ENCODE measurements at places on chromosomes 4 and X.
A peak's percentile ranks its signal among the peaks of the same experiment; 100 is the strongest.

DNA sequence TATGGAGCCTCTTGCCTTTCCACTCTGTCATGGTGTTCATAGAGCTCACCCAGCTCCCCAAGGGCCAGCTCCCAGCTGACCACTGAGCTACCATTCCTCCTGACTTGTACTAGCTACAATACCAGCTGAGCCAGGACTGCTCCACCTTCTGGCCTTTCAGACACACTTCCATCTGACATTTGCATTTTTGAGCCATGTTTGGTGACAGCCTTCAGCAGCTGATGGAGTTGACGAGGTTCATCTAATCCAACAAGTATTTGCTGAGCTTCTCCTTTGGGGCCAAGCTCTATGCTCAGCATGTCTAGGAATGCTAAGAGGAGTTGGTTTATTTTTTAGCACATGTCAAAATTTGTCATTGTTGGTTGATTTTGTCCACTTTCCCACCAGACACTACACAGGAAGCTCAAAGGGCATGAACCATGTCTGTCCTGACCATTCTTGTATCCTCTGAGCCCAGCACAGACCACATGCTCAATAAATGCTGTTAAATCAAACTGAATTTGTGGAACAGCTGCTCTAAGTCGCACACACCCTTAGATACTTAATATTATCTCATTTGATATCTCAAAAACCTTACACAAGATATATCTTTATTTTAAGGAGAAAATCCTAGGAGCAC lies 142.6 kb upstream of the PPARGC1A start:
- DNase-seq, result peak; percentile 35

- DNase-seq, result peak; percentile 86
Measured at GRCh38 chr4:87978681-87979080, 3.2 kb downstream of the SPP1 start.

- DNase-seq, result no peak
Measured at GRCh38 chr4:14167876-14168510, 540.5 kb upstream of the BOD1L1 start.

GRCh38 chr4:156197216-156197615 lies 243.6 kb upstream of the CTSO start:
- DNase-seq, result no peak

- no peak for DNase-seq
Measured at GRCh38 chr4:56512166-56512565, 6.6 kb downstream of the ARL9 start.

GRCh38 chrX:65300104-65300809 lies 234.3 kb downstream of the LAS1L start:
- DNase-seq, result no peak

GRCh38 chr4:20194123-20195013 lies 57.3 kb upstream of the SLIT2 start:
- no peak for DNase-seq

GRCh38 chrX:132292793-132293192 lies 73.5 kb upstream of the RAP2C start:
- DNase-seq, result peak; percentile 38

DNA sequence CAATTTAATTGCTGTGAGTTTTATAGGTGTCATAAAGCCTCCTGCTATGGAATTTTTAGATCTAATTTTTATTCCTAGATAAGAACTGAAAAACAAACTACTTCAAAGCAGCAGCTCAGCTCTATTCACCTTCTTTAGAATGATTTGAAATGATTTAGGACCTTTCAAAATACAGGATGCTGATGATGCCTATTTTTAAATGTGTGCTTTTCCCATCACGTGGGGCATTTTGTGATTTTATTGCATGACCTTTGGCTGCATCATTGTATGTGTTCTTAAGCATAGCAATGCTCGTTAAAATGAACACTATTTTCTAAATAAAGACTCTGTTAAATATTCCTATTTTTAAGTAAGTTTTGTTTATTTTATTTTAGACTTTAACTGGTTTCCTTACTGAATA lies 537.3 kb downstream of the STPG2 start:
- no peak for DNase-seq

DNA sequence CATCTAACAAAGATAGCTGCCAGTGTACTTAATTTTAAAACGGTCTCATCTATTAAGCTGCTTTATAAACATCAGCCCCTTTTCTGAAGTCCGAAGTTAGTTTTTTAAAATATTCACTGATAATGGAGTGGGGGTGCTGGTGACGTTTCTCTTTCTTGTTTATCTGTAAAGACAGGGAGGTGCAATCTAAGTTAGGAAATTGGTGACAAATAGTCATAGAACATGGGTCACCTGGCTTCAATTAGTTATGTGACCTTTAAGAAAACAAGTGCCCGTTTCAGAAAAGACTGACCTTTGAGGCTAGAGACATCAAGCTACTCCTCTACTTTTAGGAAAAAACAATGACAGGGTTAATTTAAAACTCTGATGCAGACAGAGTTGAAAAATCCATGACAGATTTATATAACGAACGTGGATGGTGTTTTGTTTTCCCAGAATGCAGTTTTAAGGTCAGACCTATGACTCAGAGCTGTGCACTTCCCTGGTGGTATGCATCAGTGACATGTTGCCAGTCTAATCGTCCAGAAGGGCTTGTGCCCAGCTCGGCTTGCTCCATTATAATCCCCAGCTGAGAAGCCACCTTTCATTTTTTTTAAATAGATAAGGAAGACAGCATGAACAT lies 38.2 kb downstream of the FHL1 start:
- peak; percentile 8 for DNase-seq

DNA sequence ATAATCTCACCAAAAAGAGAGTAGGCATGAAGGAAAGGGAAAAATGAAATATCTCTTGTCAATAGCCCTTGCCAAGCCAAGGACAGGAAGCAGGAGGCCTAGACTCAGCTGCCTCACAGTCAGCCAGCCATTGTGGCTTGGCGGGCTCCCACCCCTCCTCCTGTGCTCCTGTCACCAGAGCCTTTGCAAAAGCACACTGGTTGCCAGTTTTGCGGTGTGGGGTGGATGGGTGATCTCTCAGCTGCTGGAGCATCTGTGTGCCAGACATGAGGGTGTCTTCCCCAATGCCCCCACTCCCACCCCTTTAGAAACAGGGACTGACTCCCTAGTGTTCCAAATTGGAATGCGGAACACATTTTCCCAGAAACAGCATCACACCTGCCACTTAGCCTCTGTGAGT lies 26.1 kb downstream of the ARHGEF6 start:
- no peak for DNase-seq

GRCh38 chrX:68045008-68045577 lies 388.2 kb downstream of the OPHN1 start:
- no peak for DNase-seq

- no peak for DNase-seq
Measured at GRCh38 chrX:66751136-66751782, 112.4 kb upstream of the EDA2R start.

- DNase-seq, result no peak
Measured at GRCh38 chr4:164648849-164649212, 105.1 kb upstream of the SMIM31 start.

GRCh38 chr4:138188406-138189084 lies 53.6 kb downstream of the SLC7A11 start:
- peak; percentile 46 for DNase-seq

GRCh38 chr4:173543266-173543665 lies 13.2 kb upstream of the HAND2 start:
- DNase-seq, result no peak

- DNase-seq, result peak; percentile 72
Measured at GRCh38 chrX:154979629-154980028, 42.9 kb downstream of the F8 start.

GRCh38 chrX:58025979-58026378 lies 115.7 kb upstream of the ZXDA start:
- DNase-seq, result peak; percentile 31

- no peak for DNase-seq
Measured at GRCh38 chr4:177080388-177080787, 229.3 kb upstream of the NEIL3 start.

- no peak for DNase-seq
Measured at GRCh38 chr4:7787067-7787466, 152.6 kb downstream of the AFAP1 start.

DNA sequence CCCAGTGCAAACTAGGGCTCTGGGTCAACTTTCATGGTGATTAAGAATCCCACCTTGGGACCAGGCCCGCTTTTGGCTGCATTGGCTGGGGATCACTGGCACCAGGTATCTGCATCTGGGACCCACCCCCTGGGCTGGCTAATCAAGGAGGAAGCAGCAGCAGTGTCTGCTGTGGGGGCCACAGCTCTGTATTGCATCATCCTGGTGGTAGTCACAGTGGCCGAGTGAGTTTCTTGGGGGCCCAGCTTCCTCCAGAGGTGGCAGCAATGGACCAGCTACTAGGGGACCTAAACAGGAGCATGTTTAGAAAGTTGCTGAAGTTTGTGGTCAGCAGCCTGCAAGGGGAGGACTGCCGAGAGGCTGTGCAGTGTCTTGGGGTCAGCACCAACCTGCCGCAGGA lies 15.7 kb downstream of the LNX1 start:
- no peak for DNase-seq

- no peak for DNase-seq
Measured at GRCh38 chr4:78542373-78542772, 9.2 kb upstream of the ANXA3 start.

- DNase-seq, result no peak
Measured at GRCh38 chrX:46325312-46325877, 219.8 kb downstream of the ZNF674 start.

DNA sequence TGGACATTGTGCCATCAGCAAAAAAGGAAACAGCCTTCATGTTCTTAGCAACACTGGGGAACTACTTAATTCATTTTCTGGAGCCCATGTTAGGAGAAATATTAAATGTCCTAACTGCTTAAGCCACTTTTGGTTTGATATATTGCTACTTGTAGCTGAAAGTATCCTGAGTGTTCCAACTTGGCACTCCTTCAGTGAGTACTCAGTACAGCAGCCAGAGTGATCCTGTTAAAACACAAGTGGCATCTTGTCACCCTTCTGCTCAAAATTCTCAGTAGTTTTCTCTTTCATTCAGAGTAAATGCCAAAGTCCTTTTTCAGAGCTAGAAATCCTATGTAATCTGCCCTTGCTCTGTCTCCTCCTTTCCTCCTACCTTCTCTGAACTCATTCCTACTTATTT lies 522.0 kb downstream of the GRID2 start:
- no peak for DNase-seq

DNA sequence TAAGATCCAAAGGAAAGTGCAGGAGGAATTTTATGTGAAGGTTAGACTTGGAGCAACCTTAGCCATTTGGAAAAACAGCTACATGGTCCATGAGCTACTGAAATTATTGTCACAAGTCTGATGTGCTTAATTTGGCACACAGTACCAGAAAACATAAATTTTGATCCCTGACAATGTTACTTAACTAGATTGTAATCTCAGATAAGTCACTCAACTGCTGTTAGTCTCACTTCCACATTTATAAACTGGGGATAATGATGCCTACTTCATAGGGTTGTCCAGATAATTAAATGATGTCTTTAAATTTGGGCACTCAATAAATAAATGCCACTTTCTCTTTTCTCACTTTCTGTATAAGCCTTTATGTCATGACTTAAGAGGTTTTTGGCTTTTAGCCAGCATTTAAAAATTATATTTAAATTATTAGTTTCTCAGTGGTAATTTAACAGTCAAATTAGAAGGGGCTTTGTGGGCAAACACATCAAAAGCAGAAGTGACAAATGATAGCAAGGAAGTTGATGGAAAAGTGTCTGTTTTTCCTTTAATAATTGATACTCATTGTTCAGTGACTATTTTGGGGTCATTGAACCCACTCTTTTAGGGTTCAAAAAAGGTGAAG lies 58.3 kb downstream of the PAQR3 start:
- DNase-seq, result peak; percentile 15

DNA sequence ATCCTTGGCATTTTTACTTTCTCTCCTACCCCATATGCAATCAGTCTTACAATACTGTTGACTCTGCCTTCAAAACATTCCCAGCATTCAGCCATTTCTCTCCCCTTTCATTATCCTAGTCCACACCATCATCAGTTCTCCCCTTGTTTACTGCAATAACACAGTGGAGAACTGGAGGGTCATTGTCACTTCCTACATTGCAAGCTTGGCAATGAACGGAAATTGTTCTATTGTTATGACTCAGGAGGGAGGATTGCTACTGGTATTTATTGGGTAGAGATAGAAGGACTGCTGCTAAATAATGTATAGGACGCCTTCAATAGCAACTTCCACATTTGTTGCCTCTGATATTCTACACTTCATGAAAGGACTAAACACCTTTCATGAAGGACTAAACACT lies 231.8 kb downstream of the BANK1 start:
- DNase-seq, result no peak

DNA sequence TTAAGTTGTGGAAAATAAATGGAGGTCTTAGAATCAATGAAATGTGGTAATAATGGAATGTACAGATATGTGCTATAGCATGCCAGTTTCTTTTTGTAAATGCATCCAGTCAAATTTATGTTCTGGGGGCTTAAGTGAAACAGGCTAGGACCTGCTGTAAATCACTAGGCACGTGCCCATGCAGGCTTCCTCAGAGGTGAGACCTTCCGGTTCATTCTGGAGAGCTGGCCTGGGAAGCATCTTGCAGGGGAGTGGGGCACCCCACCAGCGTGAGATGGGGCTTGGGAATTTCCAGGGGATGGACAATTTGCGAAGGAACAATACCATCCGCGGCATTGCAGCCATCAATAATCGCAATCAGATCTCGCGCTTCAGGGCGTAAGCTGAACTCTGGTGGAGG lies 80.1 kb downstream of the SORCS2 start:
- no peak for DNase-seq

- DNase-seq, result no peak
Measured at GRCh38 chr4:152927737-152928136, 8.4 kb upstream of the FHDC1 start.

GRCh38 chrX:44343412-44344141 lies at the start of gene EFHC2:
Gene EFHC2 (minus strand): TSS chrX:44343672. CDS start chrX:44343588, 84 bp downstream.
- peak; percentile 39 for DNase-seq

DNA sequence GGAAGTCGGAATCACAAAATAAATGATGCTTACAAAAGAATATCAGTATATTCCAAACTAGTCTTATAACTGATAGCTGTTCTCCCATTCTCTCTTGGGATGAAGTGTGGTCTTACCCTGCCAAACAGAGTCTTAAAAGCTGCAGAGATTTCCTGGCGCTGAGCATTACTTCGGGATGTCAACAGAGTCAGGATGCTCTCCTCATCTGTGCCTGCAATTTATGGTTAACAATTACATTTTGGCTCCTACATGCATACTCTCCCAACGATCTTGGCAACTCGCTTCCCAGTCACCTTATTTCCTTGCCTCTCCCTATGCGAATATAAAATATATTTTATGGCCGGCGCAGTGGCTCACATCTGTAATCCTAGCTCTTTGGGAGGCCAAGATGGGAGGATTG lies 12.2 kb downstream of the ANXA5 start:
- no peak for DNase-seq

- peak; percentile 58 for DNase-seq
Measured at GRCh38 chr4:119125931-119126330, 9.7 kb upstream of the MYOZ2 start.

DNA sequence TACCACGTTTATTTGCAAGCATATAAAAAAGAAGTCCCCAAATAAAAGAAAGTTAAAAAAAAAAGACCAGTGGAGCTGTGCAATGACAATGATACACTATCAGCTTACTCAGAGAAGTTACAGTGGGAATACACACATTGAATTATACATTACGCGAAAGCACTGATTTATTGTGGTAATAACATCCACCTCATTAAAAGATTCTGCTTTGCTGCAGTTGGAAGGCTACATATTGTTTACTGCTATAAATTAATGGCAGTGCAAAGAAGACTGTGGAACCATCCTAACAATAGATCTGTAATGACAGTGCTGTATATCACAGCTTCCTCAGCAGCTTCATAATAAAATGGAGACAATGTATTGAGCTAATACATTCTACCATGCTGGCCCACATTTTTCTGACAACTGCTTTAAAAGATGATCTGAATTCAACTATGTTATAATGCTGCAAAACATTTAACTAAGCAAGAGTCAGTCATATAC lies 142.5 kb upstream of the MAB21L2 start:
- no peak for DNase-seq

GRCh38 chr4:181127171-181127570 lies 1116.0 kb upstream of the TENM3 start:
- DNase-seq, result no peak
